ENCODE measurements at places on chromosomes 4 and X. TPM values are rescaled to one million over a fixed set of nuclear protein-coding genes. Genes with fewer than 3 reads are reported as not detected.

DNA sequence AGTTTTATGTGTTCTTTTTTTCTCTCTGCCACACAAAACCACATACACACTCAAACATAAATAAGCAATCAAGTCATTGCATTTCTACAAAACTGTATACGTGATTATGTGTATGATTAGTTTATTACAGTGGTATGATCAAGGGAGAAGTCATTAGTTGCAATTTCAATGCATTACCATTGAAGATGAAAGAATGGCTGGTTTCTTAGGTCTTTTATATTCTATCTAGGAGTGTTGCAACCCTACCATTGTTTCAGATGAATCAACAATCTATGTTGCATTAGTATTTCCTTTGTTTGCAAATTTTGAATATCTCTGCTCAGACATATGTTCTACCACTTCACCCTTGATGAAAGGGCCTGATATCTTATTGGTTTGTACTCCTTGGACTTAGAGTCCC is 6.8 kb downstream of the ANXA3 start:
- DNase-seq: no peak

GRCh38 chrX:120653000-120653399 is 23.1 kb upstream of the C1GALT1C1 start:
- no peak for DNase-seq

LETM1 gene
- total RNA-seq: 33.6 TPM

- DNase-seq: no peak
These were observed 1614.4 kb downstream of the PCDH19 start for GRCh38 chrX:98795636-98796035.

- DNase-seq: no peak
These were observed 58.4 kb upstream of the COX18 start for GRCh38 chr4:73127839-73128453.

DNA sequence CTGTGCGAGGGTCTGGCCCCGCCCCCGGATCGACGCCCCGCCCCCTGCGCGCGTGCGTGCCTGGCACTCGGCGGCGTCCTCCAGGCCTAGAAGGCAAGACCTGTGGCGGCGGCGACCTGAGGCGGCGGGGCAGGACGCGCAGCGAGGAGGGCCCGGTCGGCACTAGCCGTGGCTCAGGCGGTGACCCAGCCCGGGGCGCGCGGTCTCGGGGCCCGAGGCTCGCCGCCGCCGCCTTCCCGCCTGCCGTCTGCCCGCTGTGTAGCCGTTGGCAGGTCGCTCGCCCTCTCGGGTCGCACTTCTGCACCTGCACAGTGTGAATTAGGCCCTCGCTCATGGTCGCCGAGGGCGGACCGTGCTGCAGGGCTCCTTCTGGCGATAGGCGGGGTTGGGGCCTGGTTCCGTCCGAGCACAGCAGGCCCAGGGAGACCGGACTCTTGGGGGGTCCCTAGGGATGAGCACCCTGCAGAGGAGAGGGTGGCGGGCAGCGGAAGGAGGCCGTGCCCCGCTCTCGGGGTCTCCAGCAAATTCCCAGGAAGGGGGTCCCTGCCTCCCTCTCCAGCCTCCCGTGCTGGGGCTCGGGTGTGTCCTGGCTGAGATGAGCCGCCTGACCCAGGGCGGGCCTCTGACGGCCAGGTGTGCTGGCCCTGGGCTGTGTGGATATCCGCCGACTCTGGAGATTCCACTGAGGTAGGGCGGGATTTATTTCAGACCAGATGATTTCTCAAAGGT is 557 bp upstream of the FAM53A start:
- no peak for DNase-seq

BMX gene
- 3.0 TPM for total RNA-seq

Data from lower lobe of right lung (tissue), 2 donors.